ENCODE measurements at places on chromosomes 2 and 18.

GRCh38 chr2:235328991-235329390 lies 164.9 kb upstream of the AGAP1 start:
- no peak for DNase-seq

- no peak for DNase-seq
Measured at GRCh38 chr2:32136097-32136496, 29.6 kb upstream of the SLC30A6 start.

- DNase-seq = no peak
Measured at GRCh38 chr2:138090330-138090729, 126.1 kb downstream of the HNMT start.

- no peak for DNase-seq
Measured at GRCh38 chr18:78978349-78979055, 1.1 kb upstream of the SALL3 start.

DNA sequence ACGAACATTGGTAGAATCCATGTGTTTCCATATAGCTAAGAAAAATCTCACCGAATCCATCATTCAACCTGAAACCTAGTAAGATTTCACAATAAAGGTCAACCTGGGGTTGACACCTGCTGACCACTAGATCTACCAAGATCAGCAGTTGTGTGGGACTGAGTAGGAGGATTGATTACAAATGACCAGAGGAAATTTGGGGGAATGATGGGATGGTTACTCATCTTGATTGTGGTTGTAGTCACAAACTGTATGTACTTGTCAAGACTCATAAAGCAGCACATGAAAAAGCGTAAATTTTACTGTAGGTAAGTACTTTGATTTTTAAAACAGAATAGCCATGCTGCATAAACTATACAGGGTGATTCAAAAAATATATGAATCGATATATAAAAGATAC lies 14.7 kb downstream of the DAPL1 start:
- no peak for DNase-seq

- no peak for DNase-seq
Measured at GRCh38 chr2:133652398-133652797, 84.1 kb upstream of the NCKAP5 start.

GRCh38 chr2:10283106-10284062 lies 19.3 kb upstream of the HPCAL1 start:
- DNase-seq = no peak

GRCh38 chr2:201344663-201345366 lies 12.3 kb downstream of the FLACC1 start:
- no peak for DNase-seq

DNA sequence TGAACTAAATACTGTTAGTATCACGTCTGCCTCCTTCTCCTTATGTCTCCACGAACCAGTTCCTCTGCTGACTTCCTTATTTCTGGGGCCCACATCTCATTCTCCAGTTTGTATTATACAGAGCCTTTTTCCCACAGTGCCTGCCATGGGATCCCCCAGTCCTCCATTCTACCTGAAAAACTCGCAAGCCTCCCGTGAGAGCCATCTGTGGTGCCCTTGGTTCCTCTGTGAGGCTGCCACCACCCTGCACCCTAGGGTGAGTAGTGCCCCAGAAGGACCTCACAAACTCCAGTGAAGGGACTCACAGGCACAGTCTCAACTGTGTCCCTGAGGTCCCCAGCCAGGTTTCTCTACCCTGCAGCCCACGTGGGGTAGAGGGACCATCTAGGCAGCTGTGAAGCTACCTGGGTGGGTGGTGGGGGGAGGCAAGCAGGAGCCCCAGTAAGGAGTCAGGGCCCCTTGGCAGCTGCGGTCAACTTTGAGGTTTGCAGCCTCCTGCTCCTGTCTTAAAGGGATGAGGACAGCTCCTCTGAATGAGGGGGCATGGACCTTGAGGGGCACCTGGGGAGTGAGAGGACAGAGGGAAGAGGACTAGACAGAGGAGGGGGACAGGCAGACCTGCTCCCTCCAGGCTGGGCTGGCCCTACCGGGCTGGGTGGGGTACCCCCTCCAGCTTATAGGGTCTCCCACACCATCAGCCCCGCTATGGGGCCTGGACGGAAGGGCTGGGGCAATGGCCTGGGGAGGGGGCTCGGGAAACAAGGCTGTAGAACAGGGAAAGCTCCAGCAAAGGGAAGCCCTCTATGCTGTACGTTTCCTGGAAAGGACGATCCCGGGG lies 1.0 kb downstream of the PSTPIP2 start:
- no peak for DNase-seq

- DNase-seq = no peak
Measured at GRCh38 chr18:9848170-9848879, 37.4 kb upstream of the TXNDC2 start.
